ENCODE measurements at places on chromosomes 4 and X.
A peak's percentile ranks its signal among the peaks of the same experiment; 100 is the strongest.

DNA sequence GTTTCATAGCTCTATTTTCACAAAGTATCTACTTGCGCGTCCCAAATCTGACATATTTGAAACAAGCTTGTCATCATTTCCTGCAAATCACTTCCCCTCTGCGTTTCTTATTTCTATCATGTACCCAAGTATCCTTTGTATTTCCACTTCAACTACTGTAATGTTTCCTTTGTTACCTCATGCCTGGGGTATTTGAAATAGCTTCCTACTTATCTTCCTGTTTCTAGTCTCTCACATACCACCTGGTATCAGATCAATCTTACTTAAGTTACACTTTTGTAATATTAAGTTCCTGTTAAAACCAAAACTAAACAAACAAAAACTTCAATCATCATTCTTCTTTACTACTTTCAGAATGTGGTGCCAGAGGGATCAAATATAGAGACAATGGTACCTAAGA, 93.6 kb upstream of the SMAD1 start:
- DNase-seq: no peak

GRCh38 chr4:24105327-24106038, 215.6 kb upstream of the PPARGC1A start:
- DNase-seq: no peak

GRCh38 chr4:82430964-82431745, 765 bp downstream of the ENOPH1 start:
- DNase-seq: no peak

GRCh38 chr4:31054295-31054694, 334.1 kb downstream of the PCDH7 start:
- no peak for DNase-seq

GRCh38 chr4:47641755-47642154, 156.7 kb downstream of the ATP10D start:
- DNase-seq: no peak

GRCh38 chr4:120826449-120826848, 96.1 kb downstream of the PRDM5 start:
- no peak for DNase-seq

- DNase-seq: no peak
Observed at GRCh38 chrX:127207326-127207725, 387.8 kb downstream of the PRR32 start.

DNA sequence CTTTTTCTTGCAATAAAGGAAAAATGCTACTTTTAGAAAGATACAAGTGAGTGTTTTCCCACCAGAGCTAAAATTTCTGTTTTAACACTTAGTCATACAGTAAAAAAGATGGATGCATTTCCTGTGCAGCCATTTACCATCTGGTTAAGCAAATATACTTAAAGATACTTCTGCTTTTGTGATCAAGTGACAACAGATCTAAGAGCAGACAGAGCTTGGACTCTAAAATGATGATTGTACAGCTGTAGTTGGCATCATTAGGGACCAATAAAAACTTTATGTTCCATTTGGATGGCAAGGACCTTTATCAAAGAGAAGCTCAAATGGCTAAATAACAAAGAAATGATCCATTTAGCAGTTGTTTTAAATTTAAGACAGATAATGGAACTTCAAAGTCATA, 270.8 kb downstream of the FSTL5 start:
- peak; percentile 43 for DNase-seq

DNA sequence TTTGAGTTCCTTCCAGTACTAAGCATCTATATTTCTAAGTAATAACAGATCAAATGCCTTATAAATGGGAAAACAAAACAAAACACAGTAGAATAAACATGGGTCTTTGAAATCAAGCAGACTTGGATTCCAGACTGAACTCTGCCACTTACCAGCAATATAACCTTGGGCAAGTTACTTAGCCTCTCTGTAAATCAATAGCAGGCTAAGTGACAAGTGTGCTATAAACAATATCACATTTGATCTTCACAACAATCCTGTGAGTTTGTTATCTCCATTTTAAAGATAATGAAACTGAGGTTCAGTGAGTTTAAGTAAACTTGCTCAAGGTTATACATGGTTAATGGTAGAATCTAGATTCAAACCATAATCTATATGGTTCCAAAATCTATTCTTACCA, 165.8 kb downstream of the GPC3 start:
- DNase-seq: no peak

- no peak for DNase-seq
Observed at GRCh38 chrX:104310090-104310489, 55.4 kb upstream of the ESX1 start.
